ENCODE measurements at places on chromosomes 1 and 21.
A peak's percentile ranks its signal among the peaks of the same experiment; 100 is the strongest.

DNA sequence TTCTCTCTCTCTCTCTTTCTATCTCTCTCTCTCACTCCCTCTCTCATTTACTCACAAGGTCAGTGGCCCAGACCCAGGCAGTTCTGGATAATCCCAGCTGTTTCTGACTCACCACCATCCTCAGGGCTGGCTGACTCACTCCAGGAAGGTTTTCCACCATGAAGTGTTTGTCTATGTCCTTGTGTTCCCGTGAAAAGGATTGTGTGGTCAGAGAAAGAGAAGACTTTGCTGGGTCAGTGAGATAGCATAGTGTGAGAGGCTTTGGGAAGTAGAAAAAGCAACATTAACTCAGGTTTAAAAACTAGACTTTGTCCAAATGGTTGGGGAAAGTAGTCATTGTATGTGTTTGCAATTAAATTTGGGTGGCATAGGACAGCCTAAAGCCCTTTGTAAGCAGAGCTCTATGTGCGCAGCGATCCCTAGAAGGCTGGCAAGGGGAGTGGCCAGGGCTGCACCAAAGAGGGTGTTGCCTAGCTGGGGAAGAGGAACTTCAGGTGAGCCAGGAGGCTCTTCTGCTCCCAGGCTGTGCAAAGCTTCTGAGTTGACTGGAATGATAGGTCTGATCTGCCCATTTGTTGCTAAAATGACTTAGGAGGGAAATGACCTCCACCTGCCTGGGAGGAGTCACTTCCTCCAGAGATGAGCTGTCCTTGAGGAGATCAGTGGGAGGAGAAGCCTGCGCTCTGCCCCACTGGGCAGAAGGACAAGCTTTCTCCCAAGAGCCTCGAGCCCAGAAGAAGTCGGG is 4.9 kb upstream of the CAPN2 start:
- DNase-seq = peak; percentile 97

- DNase-seq = no peak
Observed at GRCh38 chr1:196462086-196462485, 146.2 kb downstream of the KCNT2 start.

DNA sequence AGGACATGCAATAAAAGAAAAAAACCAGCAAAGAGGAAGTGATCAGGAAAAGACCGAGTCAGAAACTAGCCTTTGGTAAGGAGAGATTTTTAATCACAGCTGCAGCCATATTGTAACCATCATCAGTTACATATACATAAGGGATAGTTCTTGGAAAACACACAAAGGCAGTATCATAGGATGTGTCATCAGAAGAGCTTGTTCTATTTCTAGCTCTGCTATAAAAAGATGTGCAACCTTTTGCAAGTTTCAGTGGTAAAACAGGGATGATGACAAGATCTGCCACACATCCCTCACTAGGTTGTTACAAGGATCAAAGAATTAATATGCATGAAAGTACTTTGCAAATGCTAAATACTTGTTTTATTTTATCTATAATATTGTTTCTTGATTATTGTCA is 342.0 kb downstream of the VAV3 start:
- DNase-seq = no peak

GRCh38 chr1:156410740-156411139 is 41.7 kb downstream of the RHBG start:
- no peak for DNase-seq

- no peak for DNase-seq
Observed at GRCh38 chr1:179121159-179121938, 39.5 kb downstream of the TOR3A start.

DNA sequence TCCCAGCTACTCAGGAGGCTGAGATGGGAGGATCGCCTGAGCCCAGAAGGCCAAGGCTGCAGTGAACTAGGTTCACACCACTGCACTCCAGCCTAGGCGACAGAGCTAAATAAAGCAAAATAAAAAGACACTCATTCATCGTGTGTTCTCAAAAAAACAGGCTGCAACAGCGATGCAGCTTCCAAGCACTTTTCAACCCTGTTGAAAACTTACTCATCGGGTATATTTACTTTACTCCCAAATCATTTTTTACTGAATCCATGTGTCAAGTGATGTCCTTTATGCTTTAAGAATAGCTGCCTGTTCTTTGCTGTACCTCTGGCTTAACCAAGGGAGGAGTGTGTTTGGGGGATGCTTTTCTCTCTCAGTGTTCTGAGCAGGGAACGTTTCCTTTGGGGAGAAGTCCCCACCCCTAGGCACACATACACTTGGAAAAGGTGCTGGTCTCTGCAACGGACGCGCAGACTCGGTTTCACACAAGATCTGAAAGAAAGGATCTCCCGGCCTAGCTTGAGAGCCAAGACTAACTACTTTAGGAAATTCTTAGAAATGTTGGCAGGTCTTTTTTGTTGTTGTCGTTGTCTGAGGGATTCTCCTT is 1.4 kb downstream of the MAP1LC3C start:
- no peak for DNase-seq

DNA sequence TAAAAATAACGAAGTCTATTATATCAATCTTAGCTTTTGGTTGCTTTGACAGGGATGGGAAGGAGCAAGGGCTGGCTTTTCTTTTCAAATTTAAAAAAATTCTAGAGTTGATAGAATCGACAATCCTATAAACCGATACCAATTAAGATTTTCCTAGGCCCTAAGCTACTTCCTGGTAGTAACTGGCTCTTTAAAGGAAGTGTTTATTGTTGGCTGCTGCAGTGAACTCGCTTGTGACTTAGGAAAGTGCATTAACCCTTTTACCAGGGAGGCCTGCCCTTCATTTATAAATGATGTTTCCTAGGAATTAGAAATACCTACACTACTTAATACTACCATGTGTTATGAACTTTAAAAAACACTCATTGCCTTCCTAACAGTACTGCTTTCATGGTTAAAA is 33.2 kb downstream of the ATP5PF start:
- no peak for DNase-seq

DNA sequence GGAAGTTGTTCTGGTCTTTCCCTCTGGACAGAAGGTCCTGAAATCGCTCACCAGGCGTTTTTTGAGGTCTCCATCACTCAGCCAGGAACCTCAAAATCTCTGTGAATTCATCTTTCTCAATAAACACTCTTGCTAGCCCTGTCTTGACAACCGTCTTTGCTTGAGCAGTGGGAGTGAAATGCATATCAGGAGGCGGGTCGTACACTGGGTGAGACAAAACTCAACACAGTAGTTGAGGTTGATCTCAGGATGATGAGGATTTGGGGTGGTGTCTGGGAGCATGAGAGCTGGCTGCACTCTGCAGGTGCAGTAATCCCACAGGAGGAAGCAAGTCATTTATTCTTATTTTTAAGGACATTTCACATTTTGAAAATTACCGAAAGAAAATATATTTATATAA is 1.9 kb downstream of the GPR25 start:
- no peak for DNase-seq

- no peak for DNase-seq
Observed at GRCh38 chr1:246261639-246262038, 245.4 kb downstream of the SMYD3 start.

- no peak for DNase-seq
Observed at GRCh38 chr1:160826546-160826945, 30.6 kb downstream of the LY9 start.

DNA sequence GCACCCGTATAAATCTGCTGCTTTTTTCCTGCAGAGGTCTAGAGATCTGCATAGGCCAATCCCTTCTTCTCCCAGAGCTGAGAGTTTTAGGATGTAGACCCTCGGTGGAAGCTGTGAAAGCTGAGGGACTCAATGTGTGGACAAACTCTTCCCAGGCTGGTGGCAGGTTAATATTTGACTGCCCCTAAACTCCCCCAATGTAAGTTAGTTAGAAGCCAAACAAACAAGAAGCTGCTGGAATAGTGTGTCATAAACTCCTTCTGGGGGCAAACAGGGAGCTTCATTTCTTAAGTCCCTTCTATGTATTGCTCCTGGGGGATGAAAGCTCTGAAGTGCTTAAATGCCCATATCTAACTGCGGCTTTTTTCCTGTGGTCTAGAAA is 72.3 kb downstream of the SCMH1 start:
- no peak for DNase-seq

GRCh38 chr1:234127026-234127671 is 222.7 kb downstream of the SLC35F3 start:
- DNase-seq = no peak

DNA sequence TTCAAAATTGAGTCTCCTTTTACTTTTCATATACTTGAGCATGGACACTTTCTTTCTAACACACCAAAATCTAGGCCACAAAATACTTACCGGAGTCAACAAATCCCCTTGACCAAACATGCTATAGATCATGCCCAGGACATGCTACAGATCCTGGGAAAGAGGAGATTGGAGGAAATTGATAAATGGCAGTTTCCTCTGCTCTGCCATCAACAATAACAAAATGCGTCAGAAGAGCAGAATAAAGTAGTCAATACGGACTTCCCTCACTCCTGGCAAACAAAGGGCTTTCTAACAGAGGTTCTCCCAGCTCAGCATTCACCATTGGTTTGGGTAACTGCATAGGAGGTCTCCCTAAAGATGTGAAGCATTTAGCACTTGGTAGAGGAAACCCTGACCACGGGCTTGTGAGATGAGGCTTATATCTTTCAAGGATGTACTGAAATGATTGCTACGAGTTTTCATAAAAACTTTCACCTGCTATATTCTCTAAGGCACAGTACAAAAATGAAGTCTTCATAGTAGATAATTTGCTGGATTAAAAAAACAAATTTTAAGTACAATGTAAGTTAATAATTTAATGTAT is 283.8 kb upstream of the RUNX1 start:
- no peak for DNase-seq

- DNase-seq = no peak
Observed at GRCh38 chr1:171807556-171807955, 26.1 kb downstream of the METTL13 start.

GRCh38 chr1:53799141-53799540 is 39.0 kb downstream of the NDC1 start:
- no peak for DNase-seq

- no peak for DNase-seq
Observed at GRCh38 chr21:15820852-15821379, 91.1 kb downstream of the USP25 start.

- DNase-seq = peak; percentile 93
Observed at GRCh38 chr1:206550446-206550845, 43.1 kb downstream of the RASSF5 start.

DNA sequence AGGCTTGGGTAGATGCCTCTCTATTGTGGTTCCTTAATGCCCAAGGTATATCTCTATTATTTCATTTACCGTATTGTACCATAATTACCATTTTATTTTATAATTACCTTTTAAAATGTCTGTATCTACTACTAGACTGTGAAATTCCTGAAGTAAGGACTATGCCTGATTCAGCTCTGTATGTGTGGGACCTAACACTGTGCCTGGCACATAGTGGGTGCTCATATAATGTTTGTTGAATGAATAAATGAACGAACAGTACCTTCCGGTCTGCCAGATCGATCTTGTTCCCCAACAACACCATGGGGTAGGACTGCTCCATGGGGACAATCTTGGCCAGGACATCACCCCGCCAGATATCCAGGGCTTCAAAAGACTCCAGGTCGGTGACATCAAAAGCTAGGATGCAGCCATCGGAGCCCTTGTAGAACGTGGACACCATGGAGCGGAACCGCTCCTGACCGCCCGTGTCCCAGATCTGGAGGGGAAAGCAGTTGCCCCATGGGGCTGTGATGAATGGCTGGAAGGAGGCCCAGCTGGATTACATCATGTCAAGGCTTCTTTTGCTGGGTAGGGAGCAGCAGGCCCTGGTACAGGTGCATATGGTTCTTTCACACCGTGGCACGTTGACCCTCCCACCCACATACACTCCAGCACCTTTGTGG is 10.8 kb downstream of the RAB7B start:
- DNase-seq = no peak

DNA sequence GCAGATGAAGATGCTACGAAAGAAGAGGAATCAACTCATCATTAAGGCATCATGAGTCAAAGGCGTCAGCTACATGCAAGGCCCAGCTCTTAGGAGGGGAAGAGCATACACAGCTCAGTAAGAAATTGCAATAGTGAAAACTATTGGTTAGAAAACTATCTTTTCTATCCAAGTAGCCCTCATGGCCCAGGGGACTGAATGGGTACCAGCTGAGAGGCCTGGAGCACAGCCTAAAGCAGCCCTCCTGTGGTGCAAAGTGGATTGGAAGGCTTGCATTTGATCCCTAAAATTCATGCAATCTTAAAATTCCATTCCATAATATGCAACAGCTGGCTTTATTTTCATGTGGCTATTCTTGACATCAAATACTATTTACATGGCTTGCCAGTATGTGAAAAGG is 251.8 kb upstream of the USP24 start:
- no peak for DNase-seq

DNA sequence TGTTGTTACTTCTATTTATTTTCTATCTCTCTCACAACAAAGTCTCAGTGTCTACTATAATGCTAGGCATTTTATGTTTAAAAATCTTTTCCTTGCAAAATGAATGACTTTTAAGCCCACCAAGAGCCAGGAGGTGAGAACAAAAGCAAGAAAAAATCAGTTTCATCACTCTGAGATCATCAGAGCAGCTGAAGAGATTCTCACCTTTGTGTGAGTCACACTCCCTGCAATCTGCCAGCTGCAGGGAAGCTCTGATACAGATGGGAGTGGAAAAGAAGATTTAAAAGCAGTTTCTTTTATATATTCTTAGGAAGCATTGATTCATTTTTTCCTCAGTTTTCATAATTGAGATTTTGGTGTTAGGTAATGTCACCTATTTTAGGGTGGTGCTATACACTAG is 107.6 kb downstream of the LHX9 start:
- no peak for DNase-seq

GRCh38 chr1:66197785-66198184 is 336.2 kb upstream of the SGIP1 start:
- DNase-seq = no peak

DNA sequence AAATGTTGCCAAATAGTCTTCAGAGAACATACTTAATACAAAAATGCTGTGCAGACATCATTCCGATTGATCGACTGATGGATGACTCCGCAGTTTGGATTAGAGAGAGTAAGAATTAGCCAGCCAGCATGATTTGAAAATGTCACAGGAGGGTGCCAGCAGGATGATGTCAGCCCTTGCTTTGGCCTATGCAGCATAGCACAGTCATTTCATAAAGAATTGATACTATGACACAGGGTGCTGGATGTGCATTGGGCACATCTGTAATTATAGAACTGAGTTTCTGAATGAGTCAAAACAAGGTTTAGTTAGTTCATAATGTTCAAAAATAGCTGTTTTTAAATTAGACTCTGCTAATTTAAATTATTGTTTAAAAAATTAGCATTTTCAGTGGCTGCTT is 21.6 kb upstream of the TRAF5 start:
- no peak for DNase-seq
